Adrenal gland (tissue), 19 donors: ENCODE measurements at places on chromosomes 2 and 18.

GRCh38 chr2:182550234-182550633 is 123.4 kb upstream of the PDE1A start:
- no peak for DNase-seq

GRCh38 chr2:213167271-213167930 is 16.0 kb upstream of the IKZF2 start:
- DNase-seq: no peak

DNA sequence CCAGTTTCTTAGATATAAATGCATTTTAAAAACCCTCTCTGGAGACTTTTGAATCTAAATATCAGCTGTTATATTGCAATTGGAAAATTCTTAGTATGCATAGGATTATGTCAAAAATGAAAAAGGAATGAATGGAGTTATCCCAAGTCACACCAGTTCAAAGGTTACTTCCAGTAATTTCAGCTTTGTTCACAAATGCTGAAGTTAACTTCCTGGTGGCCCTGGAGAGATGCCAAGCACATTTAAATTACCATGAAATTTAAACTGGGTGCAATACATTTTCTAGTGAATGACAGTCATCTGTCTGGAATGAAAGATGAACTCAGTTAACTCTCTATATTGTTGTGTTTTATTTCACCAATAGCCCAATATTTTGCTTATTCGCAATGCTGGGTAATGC is 753.9 kb downstream of the SUCLG1 start:
- no peak for DNase-seq

- no peak for DNase-seq
Measured at GRCh38 chr2:128714285-128714684, 395.6 kb upstream of the HS6ST1 start.

GRCh38 chr2:109066917-109067597 is 61.9 kb upstream of the SH3RF3 start:
- DNase-seq: no peak

- DNase-seq: no peak
Measured at GRCh38 chr2:28228434-28228995, 164.1 kb upstream of the FOSL2 start.

DNA sequence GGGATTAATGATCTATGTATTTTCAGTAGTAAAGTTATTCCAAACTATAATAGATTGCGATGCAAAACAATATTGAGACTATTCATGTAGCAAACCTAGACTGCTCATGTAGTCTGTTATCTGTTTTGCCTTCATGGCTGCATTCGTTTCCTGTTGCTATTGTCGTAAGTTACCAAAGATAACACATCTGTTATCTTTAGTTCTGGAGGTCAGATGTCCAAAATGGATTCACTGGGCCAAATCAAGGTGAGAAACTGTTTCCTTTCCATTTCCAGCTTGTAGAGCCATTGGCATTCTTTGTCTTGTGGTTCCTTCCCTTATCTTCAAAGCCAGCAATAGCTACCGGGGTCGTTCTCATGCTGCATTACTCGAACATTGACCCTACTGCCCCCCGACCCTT is 20.9 kb downstream of the ITGAV start:
- DNase-seq: no peak

DNA sequence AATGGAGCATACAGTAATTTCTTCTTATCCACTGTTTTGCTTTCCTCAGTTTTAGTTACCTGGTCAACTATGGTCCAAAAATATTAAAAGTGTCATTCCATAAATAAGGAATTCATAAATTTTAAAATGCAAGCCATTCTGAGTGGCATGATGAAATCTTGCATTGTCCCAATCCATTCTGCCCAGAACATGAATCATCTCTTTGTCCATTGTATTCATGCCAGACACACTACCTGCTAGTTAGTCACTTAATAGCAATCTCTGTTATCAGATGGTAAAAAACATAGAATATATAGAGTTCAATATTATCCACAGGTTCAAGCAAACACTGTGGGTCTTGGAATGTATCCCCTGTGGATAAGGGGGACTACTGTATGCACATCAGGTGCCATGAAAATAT is 872.2 kb upstream of the NXPH2 start:
- no peak for DNase-seq

GRCh38 chr18:75132098-75132870 is 76.7 kb downstream of the PTGR3 start:
- DNase-seq: no peak

DNA sequence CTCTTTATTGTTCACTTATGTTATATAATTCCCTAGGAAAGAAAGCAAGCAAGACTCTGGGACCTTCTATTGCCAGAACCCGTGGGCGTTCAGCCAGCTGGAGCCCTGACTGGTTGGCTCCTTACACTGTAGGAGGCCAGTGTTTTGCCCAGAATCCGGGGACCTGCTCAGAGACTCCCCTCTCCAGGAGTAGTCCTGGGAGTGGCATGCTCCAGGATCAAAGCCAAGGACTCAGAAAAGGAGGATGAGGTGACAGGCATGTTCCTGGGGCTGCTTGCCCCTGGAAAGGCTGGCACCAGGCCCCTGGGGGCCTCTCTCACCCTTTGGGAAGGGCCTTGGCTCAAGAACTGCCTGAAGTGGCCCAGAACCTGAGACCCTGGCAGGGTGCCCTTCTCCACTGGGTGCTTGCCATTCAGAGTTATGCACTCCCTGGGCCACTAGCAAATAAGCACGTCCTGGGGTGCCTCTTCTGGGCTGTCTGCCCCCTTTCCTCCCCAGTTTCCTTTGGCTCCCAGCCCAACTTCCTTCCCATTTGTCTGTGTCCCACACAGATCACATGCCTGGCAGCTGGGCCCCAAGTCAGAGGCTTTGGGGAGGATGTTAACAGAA is 19.6 kb upstream of the KIF3C start:
- DNase-seq: peak; percentile 91

GRCh38 chr2:234676109-234676782 is 179.4 kb upstream of the ARL4C start:
- no peak for DNase-seq

- DNase-seq: no peak
Measured at GRCh38 chr2:81981585-81981984, 1677.0 kb upstream of the LRRTM1 start.

GRCh38 chr18:31850844-31851243 is 90.2 kb upstream of the SLC25A52 start:
- DNase-seq: no peak

DNA sequence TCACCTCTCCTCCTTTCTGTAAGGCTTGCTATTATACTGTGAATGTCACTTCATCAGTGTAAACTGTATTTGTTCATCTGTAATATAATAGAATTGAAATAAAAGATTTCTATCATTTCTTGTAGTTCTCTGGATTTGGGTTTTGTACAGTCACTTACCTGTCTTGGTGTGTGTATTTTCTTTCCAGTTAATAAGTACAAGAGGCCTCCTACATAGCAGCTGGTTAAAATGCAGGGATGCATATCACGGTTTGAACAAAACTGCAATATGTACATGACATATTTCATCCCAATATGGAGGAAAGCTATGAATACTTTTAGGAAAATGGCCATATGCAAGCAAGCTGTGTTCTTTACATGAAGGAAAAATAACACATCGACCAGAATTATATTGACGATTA is 5.4 kb upstream of the STAT1 start:
- DNase-seq: no peak

- no peak for DNase-seq
Measured at GRCh38 chr2:24360963-24361330, 611 bp upstream of the ITSN2 start.

GRCh38 chr2:136254681-136255080 is 136.7 kb upstream of the CXCR4 start:
- DNase-seq: no peak

DNA sequence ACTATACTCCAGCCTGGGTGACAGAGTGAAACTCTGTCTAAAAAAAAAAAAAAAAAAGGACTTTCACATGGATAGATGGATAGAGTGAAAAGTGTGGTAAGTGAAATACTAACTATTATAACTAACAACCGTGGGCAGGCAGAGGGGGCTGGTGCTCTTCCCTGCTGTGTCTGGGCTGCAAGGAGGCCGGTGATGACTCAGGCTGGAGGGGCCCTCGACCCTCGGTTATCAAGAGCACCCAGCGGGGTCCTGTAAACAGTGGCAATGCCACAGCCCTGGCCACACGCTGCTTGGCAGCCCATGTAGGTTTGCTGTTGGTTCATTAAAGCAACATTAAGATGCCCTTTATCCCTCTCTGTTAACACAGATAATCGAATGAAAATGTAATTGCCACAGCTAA is 184.8 kb upstream of the RAB12 start:
- DNase-seq: no peak

- no peak for DNase-seq
Measured at GRCh38 chr2:111975819-111976218, 77.4 kb downstream of the MERTK start.

- no peak for DNase-seq
Measured at GRCh38 chr2:163984986-163985385, 249.2 kb upstream of the FIGN start.

DNA sequence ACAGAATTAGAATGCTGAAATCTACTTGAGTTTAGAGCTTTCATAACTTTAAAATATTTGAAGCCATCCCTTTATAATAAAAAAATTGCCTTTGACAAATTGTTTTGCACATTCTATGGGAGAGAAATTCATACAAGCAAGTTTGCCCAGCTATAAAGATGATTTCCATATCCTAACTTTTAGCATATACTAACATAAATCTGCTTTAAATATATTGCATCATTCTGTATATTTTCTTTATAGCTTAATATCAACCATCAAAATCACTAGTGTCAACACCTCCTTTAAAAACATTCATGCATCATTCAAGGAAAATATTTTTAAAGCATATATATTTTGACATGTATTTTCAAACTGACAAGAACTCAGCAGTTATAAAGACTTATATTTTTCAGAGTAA is 49.9 kb downstream of the WDPCP start:
- no peak for DNase-seq

DNA sequence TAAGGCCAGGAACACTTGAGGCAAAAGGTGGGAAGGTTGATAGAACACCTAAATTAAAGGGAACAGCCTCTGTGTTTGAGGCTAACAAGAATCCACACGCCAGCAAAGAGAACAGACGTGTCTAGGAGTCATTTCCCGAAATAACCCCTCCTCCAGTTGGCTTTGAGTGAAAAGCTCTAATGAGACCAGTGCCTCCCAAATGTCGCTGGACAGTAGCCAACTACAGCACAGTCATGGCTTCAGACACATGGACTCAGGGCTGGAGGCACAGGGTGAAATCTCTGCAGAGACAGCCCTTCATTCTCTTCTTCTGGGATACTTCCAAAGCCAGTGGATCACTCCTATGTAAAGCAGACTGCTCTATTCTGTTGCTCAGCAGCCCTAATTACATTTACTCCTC is 49.6 kb downstream of the SOWAHC start:
- peak; percentile 64 for DNase-seq

DNA sequence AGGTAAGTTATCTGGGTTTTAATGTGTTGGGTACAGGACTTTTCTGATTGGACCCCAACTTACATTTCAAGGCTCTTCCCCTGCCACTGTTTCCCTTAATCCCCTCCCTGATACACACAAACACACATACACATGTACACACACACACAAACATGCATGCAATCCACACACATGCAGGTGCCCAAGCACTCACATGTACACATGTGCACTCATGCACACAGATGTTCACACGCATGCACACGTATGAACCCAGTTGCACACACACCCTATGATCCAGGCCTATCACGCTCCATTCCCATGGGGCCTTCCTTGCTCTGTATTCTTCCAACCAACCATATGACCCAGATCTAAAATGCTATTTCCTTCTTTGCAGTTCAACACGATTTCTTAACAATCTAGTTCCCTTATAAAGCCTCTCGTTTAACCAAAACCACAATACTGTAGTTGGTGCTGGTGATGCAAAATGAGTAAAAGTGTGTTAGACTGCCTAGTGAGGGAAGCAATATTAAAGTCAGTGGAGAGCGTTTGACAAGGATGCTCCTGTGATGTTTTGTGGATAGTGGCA is 11.1 kb downstream of the SERPINB8 start:
- DNase-seq: no peak

DNA sequence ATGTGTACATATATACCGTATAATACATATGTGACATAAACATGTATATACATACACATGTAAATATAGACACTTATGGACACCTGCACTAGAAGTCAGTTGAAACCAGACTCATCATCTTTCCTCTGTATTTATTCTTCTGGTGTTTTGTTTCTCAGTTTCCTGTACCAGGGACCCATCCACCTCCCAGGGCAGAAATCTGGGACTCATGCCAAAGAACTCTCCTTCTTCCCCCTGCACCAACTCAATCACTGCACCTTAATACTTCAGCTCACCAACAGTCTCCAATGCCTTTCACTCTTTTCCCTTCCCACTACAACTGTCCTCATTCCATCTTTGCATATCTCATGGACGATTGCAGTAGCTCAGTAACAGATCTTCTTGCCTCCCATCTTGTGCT is 428.0 kb downstream of the FBXO15 start:
- no peak for DNase-seq

DNA sequence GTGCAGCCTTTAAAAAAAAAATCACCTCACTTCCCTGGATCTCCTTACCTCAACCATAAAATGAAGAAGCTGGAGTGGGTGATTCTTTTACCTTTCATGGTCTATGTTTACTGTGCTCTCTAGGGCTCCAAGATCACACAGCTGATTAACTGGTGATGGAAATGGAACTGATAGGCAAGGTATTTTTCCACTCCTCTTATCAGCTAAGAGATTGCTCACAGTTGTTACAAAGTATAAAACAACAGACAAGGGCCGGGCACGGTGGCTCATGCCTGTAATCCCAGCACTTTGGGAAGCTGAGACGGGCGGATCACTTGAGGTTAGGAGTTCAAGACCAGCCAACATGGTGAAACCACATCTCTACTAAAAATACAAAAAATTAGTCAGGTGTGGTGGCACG is 14.5 kb downstream of the RPS27A start:
- DNase-seq: no peak

DNA sequence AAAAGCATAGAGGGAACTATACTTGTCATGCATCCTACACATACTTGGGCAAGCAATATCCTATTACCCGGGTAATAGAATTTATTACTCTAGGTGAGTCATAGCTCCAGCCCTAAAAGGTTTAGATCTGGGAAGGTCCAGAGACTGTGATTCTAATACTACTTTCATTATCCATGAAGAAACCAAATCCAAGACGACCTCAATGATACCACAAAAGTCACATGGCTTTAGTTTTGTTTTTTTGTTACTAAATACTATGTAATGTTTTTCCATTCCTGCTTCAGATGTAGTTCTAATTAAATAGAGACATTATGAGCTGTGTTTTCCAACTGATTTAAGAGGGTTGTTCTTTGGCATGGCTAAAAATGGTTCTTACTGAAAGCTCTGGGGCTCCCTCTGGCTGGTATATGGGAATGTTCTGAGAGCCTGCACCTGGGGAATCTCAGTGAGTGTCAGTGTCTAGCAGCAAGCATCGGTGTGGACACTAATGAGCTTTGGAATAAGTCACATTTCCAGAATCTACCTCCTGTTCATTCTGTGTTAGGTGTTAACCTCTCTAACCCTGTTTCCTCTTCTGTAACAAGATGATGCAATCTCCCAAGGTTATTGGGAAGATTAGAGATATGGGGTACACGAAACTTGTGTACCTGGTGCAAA is 20.5 kb upstream of the IL1RL2 start:
- peak; percentile 45 for DNase-seq

- no peak for DNase-seq
Measured at GRCh38 chr18:45255197-45255890, 359.9 kb upstream of the SLC14A2 start.
